Activated CD8-positive, alpha-beta T cell treated with anti-CD3 and anti-CD28 coated beads, Interleukin-2, amount 10 ng/mL, durations not matched to agents 7 days and 5 days (primary cell): ENCODE measurements at places on chromosomes 12 and 14. TPM values are rescaled to one million over a fixed set of nuclear protein-coding genes. Genes with fewer than 3 reads are reported as not detected.

GRCh38 chr14:105126126-105126980, 42.2 kb downstream of the JAG2 start:
- H3K4me3 ChIP-seq = no peak overlapping the region
- peak; percentile 7 for DNase-seq
- peaks cover 5% of the 10 kb centered on the region for H3K4me1 ChIP-seq
- H3K36me3 ChIP-seq = no peaks in the 10 kb centered on the region
- no peak overlapping the region for H3K27ac ChIP-seq

DNA sequence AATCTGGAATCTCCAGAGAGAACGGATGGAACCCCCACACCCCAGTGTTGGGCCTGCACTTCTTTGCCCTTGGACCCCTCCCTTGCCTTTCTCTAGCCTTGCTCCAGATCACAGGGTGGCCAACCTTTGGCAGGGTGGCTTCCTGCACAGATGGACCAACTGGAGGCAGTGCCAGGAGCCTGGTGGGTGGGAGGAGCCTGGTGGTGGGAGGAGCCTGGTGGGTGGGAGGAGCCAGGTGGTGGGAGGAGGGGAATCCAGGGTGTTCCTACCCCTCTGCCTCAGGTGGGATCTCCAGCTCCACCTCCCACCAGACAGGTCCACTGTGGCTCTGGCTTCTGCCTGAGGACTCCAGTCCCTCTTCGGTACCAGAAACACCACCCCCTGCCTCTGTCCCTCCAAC, 15.0 kb upstream of the ORAI1 start:
- no peaks in the 10 kb centered on the region for H3K27me3 ChIP-seq
- H3K4me1 ChIP-seq = peaks cover 17% of the 10 kb centered on the region

DNA sequence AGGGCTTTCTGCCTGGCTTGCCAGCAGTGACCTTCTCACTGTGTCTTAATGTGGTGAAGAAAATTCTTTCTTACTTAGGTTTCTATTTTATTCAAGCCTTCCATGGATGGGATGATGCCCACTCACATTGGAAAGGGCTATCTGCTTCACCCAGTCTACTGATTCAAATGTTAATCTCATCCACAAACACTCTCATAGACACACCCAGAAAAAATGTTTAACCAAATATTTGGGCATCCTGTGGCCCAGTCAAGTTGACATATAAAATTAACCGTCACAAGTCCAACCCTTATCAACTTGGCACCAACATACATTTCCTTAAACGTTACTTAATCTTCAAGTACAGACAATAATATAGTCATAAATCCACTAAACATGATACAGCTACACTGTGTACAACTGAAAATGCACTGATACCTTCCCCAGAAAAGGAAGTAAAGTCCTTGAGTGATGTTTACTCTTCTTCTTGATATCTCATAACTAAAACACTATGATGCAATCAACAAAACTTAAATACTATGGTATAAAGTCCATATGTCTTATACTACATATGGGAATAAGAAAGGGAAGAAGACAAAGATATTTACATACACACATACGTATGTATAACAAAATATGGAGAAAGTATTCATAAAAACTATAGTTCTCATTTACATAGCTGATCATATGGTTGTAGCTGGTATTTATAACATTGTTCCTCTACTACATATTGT, 394.7 kb upstream of the NOVA1 start:
- no peaks in the 10 kb centered on the region for H3K4me1 ChIP-seq
- H3K27ac ChIP-seq = no peak overlapping the region
- DNase-seq = no peak

The MFAP5 gene
- not detected for total RNA-seq

GRCh38 chr14:88247228-88247627, 75.8 kb downstream of the KCNK10 start:
- H3K27ac ChIP-seq = no peak overlapping the region
- peaks cover 6% of the 10 kb centered on the region for H3K27me3 ChIP-seq
- no peak overlapping the region for H3K4me3 ChIP-seq

GRCh38 chr14:99938376-99938775, 126.8 kb upstream of the EVL start:
- H3K27ac ChIP-seq = no peak overlapping the region
- H3K4me1 ChIP-seq = no peaks in the 10 kb centered on the region
- H3K36me3 ChIP-seq = no peaks in the 10 kb centered on the region
- no peak for DNase-seq

The TMEM30B gene
- total RNA-seq = 0.66 TPM

DNA sequence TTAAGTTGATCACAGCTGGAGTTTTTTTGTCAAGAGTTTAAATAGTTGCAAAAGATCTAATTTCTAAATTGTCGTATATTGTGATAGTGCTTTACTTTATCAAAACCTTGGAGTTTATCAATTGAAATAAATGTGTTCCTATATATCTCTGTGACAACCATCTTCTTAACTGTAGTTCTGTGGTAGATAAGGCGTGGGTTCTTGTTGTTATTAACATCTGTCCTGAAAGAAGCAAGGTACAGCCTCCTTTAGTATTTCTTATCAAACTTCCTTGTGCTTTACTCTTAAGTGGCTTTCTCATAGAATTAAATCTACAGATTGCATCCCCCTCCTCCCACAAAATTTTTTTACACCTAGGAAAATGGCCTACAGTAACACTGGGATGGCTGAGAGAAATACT, 7.3 kb downstream of the SCYL2 start:
- H3K27ac ChIP-seq = no peak overlapping the region
- H3K4me1 ChIP-seq = peaks cover 11% of the 10 kb centered on the region
- DNase-seq = no peak
- H3K27me3 ChIP-seq = no peaks in the 10 kb centered on the region

- H3K36me3 ChIP-seq = no peaks in the 10 kb centered on the region
- H3K27me3 ChIP-seq = peaks cover 48% of the 10 kb centered on the region
- H3K4me1 ChIP-seq = no peaks in the 10 kb centered on the region
- no peak for DNase-seq
Observed at GRCh38 chr12:26188127-26188526, 7.2 kb upstream of the SSPN start.

The KCNA5 gene
- not detected for total RNA-seq

The GPD1 gene
- total RNA-seq = 0.23 TPM

DNA sequence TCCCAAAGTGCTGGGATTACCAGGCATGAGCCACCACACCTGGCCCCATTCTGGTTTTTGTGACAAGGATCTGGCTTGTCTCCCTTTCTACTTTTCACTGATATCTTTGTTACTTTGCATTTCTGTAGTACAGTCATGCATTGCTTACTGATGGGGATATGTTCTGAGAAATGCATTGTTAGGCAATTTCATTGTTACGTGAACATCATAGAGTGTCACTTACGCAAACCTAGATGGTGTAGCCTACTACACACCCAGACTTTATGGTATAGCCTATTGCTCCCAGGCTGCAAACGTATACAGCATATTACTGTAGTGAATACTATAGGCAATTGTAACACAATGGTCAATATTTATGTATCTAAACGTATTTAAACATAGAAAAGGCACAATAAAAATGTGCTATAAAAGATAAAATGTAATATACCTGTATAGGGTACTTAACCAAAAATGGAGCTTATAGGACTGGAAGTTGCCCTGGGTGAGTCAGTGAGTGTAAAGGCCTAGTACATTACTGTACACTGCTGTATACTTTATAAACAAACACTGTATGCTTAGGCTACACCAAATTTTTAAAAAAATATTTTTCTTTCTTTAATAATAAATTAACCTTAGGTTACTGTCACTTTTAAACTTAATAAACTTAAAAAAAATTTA, 16.0 kb downstream of the MRPL42 start:
- H3K36me3 ChIP-seq = peaks cover 25% of the 10 kb centered on the region
- DNase-seq = no peak
- no peak overlapping the region for H3K4me3 ChIP-seq
- no peak overlapping the region for H3K27ac ChIP-seq
- no peaks in the 10 kb centered on the region for H3K4me1 ChIP-seq

GRCh38 chr12:54624315-54625279, 10.1 kb downstream of the LACRT start:
- H3K4me3 ChIP-seq = no peak overlapping the region
- H3K4me1 ChIP-seq = no peaks in the 10 kb centered on the region
- peaks cover 31% of the 10 kb centered on the region for H3K27me3 ChIP-seq
- H3K36me3 ChIP-seq = no peaks in the 10 kb centered on the region
- DNase-seq = no peak
- no peak overlapping the region for H3K27ac ChIP-seq

The BCL11B gene
- total RNA-seq = 70.6 TPM

DNA sequence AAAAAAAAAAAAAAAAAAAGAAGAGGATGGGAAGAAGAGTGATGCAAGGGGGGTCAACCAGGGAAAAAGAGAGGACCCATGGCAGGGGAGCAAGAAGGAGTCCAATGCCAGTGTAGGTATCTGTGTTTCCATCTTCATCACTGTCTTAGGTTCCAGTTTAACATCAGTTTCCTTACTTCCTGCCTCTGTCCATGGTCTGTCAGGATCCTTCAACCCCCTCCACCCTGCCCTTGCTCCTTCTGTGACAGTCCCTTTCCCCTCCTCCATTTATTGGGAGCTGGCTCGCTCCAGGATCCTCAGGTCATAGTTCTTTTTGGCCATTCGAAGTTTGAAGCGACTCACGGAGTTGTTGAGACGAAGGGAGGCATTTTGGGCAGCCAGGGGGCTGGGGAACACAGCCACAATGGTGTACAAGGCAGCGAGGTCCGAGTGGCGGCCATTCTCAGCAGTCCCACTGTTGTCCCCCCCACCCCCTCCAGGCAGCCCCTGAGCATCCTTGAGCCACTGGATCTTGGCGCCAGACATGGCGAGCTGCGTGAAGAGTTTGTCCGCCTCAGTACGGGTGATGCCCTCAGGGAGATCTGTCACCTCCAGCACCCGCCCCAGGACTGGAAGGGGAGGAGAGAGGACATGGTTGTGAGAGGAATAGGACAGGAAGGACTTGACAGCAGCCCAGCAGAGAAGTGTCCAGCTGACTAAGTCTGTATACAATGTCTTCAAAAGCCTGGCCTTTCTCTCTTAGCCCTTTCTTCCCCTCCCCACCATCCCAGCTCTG, 3.7 kb upstream of the STAC3 start:
- H3K4me1 ChIP-seq = no peaks in the 10 kb centered on the region
- no peak overlapping the region for H3K27ac ChIP-seq
- DNase-seq = no peak
- H3K36me3 ChIP-seq = peaks cover 29% of the 10 kb centered on the region

The INSM2 gene
- not detected for total RNA-seq

DNA sequence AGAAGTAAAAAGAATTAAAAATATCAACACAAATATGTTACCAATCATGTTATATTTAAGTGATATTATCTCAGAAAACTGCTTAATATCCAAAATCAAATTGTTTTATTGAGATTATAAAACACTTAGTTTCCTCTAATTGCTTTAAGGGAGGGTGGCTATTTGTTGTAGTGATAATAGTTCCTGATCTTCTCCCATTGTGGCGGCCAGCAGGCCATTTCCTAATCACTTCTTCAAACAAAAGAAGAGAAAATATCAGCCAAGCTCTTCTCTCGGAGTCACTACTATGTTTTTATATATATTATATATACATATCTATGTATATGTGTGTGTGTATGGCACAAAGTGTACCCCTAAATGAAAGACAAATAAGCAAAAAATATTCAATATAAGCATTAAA, 31.5 kb downstream of the ERO1A start:
- peaks cover 48% of the 10 kb centered on the region for H3K36me3 ChIP-seq
- no peaks in the 10 kb centered on the region for H3K27me3 ChIP-seq
- no peak overlapping the region for H3K27ac ChIP-seq
- no peak overlapping the region for H3K4me3 ChIP-seq
- no peak for DNase-seq

The CLEC9A gene
- total RNA-seq = not detected

GRCh38 chr14:71833476-71833875, 98.8 kb upstream of the RGS6 start:
- DNase-seq = no peak
- no peak overlapping the region for H3K27ac ChIP-seq
- H3K27me3 ChIP-seq = peaks cover 6% of the 10 kb centered on the region
- H3K36me3 ChIP-seq = no peaks in the 10 kb centered on the region

DNA sequence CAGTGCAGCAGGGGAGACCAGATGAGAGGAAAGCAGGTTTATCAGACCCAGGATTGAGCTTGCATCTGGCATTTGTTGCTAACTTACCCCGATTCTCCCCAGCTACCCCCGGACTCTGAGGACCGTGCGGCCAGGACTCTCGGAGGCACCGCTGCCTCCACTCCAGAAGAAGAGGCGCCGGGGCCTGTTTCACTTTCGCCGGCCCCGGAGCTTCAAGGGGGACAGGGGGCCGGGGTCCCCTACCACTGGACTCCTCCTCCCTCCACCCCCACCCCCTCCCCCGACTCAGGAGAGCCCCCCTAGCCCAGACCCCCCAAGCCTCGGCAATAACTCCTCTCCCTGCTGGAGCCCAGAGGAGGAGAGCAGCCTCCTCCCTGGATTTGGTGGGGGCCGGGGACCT, 6.5 kb upstream of the CPNE6 start:
- no peaks in the 10 kb centered on the region for H3K36me3 ChIP-seq
- H3K4me1 ChIP-seq = no peaks in the 10 kb centered on the region
- H3K27ac ChIP-seq = no peak overlapping the region
- H3K27me3 ChIP-seq = peaks cover 3% of the 10 kb centered on the region

DNA sequence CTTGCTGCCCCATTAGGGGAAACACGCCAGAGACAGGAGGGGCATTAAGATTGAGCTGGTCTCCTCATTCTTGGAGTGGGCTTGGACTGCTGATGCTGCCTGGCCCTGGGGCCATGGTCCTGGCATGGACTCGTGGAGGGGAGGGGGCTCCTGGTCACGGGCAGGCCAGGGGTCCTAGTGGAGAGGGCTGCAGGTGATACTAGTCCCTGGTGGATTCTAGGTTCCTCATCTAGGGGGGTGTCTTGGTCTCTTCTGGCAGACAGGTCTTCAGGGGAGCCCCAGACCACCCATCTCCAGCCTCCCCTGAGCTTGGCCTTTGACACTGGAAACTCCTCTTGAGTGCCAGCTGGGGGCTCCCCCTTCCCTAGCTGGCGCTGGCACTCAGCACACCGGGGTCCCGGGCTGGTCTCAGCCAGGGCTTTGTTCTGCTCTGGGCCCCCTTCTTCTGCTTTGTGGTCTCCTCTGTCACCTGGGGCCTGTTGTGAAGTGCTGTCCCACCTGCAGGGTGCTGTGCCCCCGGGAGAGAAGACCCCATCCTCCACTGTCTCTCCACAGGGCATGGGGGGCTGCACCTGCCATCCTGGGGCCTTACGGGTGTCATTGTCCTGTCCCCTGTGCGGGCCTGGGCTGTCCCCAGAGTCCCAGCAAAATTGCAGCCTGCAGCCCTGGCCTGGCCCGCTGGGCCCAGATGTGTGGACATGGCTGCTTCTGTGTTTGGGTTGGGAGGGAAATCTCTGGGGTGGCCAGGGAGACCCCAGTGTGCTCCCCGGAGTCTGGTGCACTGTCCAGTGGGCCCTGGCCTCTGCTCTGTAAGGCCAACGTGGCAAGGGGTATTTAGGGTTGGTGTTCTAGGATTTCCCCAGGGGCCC, 2.3 kb downstream of the KIF26A start:
- no peak for DNase-seq
- H3K36me3 ChIP-seq = no peaks in the 10 kb centered on the region
- no peak overlapping the region for H3K4me3 ChIP-seq
